RKO (cell line): ENCODE measurements at places on chromosomes 16 and 17.

- DNase-seq = peak; percentile 14
Measured at GRCh38 chr16:66457888-66458287, 30.8 kb downstream of the BEAN1 start.

DNA sequence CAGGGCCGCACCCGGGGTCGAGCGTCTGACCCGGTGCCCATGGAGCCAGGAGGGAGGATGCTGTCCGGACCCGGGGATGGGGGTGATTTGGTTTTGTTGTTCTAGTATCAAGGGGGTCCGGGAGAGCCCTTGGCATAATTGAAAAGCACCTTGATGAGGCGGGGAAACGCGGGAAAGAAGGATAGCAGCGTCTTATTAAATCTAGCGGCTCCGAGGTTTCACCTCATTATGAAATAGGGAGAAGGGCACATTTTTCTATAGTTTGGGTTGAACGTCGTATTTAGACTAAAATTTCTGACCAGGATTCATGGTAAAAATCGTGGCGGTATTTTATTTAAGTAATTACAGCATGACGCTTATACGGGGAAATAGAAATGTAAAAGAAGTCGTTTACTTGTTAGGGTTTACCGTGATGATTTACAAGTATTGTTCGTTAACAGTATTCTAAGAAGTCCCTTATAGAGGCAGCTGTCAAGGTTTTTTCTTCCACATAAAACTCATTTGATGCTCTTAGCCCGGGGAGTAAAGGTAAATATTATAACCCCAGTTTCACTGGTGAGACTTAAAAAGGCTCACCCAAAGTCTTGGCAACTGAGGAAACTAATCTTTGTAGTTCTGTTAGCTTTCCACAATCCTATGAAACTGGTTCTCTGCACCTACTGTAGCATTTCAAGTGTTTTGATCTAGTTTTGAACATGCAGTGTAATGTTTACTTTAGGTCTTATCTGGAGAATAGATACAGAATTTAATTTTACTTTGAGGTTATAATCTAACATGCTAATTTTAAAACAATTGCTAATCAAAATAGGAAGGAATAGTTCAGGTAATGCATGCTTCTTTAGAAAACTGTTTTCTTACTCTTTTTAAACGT is 756 bp downstream of the LUC7L3 start:
- peak; percentile 34 for DNase-seq

DNA sequence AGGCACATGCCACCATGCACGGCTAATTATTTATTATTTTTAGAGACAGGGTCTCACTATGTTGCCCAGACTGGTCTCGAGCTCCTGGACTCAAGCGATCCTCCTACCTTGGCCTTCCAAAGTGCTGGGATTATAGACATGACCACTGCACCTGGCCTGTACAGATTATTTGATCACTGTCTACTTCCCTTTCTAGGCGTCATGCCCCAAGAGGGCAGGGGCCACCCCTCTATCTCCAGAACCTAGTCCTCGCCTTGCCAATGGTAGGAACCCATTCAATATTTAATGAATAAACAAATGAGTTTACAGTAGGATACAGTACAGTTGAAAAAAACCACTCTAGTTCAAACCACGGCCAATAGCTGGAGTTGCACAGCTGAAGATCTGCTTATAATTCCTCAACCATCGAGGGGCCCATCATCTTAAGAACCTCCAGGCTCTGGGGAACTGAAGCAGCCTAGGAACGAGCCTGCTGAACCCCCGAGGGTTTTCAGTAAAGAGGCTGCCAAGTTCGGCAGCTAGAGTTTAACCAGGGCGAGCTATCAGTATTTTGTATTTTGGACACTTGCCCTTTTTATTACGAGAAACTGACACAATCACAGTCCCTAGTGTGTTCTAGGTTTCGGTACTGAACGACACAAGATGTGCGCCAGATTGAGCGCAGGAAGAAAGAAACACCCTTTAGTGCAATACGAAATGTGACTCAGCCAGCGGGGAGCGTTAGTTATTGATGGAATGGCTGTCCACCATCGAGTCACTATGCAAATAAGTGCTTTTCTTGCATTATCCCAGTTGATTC is 14.6 kb downstream of the ADCY9 start:
- no peak for DNase-seq

GRCh38 chr16:1794221-1794871 is 841 bp upstream of the IGFALS start:
- DNase-seq = no peak

GRCh38 chr17:57264776-57265175 is 8.5 kb downstream of the MSI2 start:
- DNase-seq = no peak

- no peak for DNase-seq
Measured at GRCh38 chr17:28372945-28373274, 1.4 kb downstream of the SARM1 start.

DNA sequence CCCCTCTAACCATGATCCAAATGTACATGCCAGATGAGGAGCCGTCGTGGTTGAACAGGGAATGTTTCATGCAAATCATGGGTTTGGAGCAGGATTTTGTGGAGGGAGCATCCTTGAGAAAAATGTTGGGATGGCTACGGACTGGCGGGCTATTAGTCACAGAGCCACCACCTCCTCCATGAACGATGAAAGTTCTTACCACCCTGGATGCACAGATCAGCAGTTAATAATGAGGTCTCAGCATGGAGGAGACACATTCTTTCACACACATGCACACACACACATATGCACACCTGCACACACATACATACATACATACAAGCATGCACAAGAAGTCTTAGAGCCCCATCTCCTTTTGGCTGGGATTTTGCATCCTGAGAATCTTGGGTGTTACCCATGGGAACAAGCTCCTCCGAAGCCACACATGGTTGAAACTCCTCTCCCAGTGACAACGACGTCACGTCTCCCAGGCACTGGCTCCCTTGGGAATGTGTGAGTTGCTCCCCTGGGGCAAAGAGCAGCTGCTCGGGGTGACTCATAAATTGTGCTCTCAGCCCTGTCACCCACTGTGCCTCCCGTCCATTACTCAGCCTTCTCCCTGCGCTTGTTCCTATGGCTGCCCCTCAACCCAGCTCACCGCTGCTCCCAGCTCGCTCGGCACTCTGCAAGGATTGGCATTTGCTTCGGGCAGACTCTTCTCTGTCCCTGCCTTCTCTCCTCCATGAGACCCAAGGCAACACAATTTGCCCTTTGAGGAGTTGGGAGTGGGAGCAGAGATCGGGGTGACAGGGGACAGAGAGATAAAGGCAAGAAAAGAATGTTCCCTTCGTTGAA is 344.6 kb downstream of the SOX9 start:
- DNase-seq = peak; percentile 89

DNA sequence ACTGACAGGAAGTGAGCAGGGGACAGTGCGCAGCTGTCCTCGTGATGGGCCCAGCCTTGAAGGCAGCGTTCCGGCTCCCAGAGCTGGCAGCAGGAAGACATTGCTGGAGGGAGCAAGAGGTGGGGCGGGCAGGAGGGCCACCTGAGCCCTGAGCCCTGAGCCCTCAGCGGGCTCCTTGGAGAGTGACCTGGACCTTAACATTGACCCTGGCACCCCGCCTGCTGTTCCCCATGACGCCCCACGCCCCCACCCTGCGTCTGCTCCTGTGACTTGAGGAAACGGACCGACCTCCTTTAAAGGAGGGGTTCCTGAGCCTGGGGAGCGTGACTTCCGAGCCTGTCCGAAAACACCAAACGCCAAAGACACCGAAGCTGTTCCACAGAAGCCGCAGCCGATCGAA is 25.1 kb upstream of the ENPP7 start:
- DNase-seq = no peak

GRCh38 chr17:14061666-14062560 is 7.4 kb upstream of the COX10 start:
- peak; percentile 7 for DNase-seq

DNA sequence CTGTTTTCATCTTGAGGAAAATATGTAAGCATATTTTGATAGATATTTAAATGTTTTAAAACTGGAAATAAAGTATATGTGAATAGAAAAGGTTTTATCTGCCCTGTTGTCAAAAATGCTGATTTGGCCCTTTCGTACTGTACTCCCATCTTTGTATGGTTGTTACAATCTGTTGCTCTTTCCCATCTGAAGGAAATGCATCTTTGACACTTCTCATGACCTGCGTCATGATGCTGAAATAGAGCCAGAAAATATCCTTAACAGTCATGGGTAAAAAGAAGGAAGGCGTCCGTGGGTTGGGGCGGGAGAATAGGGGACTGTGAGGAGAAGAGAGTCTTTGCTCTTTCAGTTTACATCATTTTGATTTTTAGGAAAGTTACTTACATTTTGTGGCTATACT is 327.7 kb downstream of the BCAS3 start:
- DNase-seq = no peak

- DNase-seq = no peak
Measured at GRCh38 chr16:54588026-54588425, 301.4 kb upstream of the IRX3 start.

- DNase-seq = no peak
Measured at GRCh38 chr16:83967091-83967490, 953 bp upstream of the NECAB2 start.

DNA sequence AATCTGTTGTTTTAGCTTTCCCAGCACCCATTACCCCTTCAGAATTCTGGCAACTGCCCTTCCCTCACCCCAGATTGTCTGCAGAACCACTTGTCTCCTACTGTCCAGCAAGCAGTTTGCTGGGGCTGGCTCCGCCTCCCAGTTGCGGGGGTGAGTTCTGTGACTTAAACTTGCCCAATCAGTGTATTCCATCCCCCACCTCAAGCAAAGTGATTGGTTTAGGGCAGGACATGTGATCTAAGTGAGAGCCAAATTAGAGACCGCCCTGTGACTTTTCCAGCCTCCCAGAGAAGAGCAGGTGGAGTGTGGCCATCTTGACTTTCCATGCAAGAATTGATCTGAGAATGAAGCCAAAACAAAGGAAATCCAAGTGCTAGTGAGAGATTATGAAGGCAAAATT is 22.7 kb upstream of the SRCIN1 start:
- peak; percentile 47 for DNase-seq

DNA sequence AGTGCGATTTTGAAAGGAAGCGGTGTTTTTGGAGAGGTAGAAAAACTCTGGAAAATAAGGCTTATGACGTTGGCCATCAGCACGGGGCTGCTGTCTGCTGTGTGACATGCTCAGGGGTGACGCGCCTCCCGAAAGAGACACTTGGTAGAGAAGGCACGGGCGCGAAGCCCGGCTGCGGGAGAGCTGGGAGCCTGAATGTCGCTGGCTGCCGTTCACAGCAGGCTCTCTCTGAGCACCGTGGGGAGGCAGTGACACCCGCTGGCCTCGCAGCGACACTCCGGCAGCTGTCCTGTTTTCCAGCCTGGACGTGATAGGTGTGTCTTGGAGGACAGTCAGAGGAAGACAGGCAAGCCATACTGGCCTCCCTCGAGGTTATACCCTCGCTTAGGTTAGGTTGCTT is 759.1 kb upstream of the RBFOX1 start:
- peak; percentile 0 for DNase-seq

- no peak for DNase-seq
Measured at GRCh38 chr16:58155839-58156238, 26.7 kb upstream of the CFAP20 start.

DNA sequence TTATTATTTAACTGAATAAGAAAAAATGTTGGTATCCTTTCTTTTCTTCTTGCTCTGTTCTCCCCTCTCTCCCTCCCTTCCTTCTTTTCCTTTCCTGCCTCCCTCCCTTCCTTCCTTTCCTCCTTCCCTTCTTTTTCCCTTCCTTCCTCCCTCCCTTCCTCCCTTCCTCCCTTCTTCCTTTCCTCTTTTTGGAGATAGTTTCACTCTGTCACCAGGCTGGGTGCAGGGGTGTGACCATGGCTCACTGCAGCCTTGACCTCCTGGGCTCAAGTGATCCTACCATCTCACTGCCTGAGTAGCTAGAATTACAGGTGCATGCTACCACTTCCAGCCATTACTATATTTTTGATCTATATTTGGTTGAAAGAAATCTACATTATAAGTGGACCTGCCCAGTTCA is 5.7 kb upstream of the RUSF1 start:
- DNase-seq = no peak

DNA sequence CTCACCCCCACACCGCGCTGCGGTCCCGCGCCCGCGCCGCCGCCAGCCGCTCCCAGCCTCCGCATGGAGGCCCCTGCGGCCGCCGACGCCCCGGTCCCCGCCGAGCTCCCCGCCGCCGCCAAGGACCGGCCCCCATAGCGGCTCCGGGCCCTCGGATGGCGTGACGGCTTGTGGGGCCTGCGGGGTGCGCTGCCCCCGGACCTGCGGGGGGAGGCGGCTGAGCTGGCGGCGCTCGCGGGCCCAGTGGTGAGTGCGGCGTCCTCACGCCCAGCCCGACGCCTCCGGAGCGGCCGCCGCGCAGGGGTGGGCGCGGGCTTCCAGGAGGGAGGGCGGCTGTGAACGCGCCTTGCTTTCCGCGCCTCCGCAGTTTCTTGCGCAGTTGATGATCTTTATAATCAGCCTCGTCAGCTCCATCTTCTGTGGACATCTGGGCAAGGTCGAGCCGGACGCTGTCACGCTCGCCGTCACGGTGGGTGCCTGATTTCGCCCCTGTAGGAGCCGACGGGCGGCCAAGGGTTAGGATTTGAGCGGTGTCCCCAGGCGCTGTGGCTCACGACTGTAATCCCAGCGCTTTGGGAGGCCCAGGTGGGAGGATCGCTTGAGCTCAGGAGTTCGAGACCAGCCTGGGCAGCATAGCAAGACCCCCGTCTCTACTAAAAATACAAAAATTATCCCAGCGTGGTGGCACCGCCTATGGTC is 46.4 kb downstream of the SLC47A1 start:
- no peak for DNase-seq

DNA sequence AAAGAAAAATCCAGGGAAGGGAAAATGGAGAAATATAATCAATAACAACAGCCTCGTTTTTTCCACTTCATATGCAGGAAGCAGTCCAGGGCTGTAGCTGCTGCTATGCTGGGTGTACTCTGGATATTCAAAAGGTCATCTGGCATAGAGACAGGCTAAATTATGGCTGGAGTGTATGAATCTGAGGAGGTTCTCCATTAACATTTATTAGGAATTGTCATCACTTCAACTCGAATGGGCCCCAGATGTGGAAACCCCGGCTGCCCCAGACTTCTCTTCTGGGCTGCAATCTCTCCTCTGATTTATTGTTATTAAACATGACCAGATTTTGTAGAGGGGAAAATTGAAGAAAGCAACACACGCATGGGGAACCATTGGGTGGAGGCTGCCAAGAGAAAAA is 33.5 kb upstream of the SKAP1 start:
- no peak for DNase-seq

DNA sequence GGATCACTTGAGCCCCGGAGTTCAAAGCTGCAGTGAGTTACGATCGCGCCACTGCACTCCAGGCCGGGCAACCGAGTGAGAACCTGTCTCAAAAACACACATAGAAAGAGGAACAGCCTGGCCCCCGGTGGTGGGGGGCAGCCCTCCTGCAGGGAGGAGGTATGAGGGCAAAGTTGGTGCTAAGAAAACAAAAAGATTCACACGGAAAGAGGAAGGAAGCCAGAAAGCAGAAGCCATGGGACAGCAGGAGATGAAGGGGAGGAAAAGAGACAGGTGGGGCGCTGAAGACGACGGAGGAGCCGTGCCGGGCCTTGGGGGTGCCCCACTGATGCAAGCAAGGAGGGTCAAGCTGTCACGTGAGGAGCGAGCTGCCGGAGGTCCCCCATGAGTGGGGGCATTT is 8.2 kb upstream of the C16orf74 start:
- DNase-seq = no peak

GRCh38 chr16:10812312-10813098 is 6.1 kb downstream of the TVP23A start:
- DNase-seq = no peak
